Activated B cell treated with CpG ODN at 0.5 μM for 24 hours (primary cell): ENCODE measurements at places on chromosomes 7 and 10.

GRCh38 chr10:106982268-106982667, 182.2 kb downstream of the SORCS1 start:
- DNase-seq, result no peak

- DNase-seq, result no peak
These were observed 52.5 kb downstream of the FAS start for GRCh38 chr10:89043052-89043451.

DNA sequence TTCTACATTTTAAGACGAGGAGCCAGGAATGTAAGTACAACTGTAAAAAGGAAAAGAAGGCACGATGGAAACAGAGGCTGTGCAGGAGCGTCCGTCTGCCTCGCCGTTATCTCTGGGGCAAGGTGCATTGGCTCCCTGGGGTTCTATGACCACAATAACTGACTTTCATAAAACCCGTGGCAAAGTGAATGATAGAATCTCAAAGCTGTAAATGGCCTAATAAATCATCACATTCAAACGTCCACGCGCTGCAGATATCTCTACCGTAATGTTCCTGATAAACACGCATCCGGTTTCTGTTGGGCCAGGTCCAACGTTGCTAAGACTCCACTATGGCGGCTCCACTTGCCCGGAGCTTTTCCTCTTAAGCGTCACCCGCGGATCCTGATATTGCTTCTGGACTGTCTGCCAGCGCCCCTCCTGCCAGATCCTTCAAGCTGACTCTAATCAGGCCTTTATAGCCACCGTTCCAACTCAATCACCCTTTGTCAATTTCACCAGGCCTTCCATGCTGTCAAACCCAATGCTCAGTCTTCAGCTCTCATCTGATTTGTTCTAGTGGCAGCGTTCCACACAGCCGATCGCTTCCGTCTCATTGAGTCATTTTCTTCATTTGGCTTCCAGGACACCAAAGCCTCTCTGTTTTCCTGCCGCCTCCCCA, 265.6 kb upstream of the FOXK1 start:
- DNase-seq, result no peak

GRCh38 chr10:131475043-131475442, 163.5 kb upstream of the TCERG1L start:
- no peak for DNase-seq

GRCh38 chr7:12929476-12930140, 242.2 kb downstream of the ARL4A start:
- no peak for DNase-seq

GRCh38 chr10:6014241-6014761, 37.0 kb upstream of the IL15RA start:
- DNase-seq, result no peak

GRCh38 chr10:114379631-114380041, 24.7 kb downstream of the AFAP1L2 start:
- DNase-seq, result no peak

DNA sequence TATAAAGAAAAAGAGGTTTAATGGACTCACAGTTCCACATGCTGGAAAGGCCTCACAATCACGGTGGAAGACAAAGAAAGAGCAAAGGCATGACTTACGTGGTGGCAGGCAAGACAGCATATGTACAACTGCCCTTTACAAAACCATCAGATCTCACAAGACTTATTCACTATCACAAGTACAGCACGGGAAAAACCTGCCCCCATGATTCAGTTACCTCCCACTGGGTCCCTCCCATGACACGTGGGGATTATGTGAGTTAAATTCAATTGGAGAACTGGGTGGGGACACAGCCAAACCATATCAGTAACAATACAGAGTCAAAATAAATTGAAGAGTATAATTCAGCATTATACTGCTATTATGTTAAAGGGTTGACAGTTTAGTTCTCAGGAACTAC, 37.8 kb downstream of the RNLS start:
- no peak for DNase-seq

GRCh38 chr10:99748823-99749451, 16.9 kb downstream of the CUTC start:
- no peak for DNase-seq

DNA sequence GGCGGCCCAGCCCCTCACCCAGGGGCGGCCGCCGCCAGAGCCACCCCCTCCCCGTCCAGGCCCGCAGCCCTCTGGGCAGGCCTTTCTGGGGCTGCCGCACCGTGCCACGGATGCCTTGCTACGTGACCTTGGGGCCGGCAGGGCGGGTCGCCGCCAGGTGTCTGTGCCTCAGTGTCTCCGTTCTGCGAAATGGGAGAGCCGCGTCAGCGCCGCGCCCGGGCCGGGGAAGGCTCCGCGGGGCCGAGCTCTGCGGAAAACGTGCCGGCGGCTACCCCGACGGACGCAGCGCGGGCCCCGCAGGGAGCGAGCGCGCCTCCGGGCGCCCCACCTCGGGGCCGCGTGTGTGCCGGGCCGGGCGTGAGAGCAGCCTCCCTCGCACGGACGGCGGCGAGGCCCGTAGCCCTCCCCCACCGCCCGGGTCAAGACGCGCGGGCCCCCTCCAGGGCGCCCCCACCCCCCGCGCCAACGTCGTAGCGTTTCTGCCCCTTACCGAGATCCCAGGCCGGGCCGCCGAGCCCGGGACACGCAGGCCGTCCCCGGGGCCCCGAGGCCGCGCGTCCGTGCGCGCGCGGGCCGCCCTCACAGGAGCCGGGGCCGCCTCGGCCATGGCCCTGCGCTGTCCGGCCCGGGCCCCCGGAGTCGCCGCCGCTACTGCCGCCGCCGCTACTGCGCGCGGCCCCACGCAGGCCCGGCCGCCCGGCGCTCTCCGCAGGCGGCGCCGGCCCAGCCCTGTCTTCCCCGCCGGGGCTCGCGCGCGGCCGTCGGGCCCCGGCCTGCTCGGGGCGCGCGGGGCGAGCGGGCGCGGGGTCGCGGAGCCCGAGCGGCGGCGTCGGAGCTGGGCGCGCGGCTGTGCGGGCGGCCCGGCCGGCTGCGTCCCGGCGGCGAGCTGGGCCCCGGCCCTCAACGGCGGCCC, 1.1 kb downstream of the ZNF777 start:
- DNase-seq, result peak; percentile 32

DNA sequence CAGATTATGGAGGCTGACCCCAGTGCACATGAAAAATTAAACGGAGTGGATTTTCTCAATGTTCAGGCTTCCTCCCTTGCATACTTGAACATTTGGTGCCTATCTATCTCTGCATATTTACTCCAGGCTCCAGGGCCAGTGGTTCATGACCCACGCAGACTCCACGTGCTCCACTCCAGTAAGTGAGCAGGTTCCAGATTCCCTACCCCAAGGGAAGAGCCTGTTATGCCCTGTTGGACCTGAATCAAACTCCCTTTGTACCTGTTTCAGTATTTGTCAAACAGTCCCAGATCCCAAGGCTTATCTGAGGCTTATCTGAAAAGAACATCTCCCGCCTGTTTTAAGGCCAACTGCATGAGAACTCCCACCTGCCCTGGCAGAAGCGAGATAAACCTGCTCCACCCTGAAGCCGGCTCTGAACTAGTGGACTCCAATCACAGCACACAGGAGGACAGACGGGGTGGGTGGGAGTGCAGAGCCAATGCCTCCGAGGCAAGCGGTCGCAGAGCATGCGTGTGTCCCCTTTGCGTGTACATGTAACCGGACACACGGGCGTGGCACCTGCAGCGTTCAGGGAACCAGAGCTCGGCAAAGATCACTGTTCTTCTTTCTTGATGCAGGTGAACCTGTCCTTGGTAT, 2.3 kb upstream of the FUOM start:
- no peak for DNase-seq

GRCh38 chr10:132707776-132708171, 78.2 kb downstream of the NKX6-2 start:
- DNase-seq, result no peak

- no peak for DNase-seq
These were observed 72.0 kb downstream of the C10orf143 start for GRCh38 chr10:130038611-130039109.

- no peak for DNase-seq
These were observed 23.5 kb upstream of the C1QL3 start for GRCh38 chr10:16545116-16545736.

DNA sequence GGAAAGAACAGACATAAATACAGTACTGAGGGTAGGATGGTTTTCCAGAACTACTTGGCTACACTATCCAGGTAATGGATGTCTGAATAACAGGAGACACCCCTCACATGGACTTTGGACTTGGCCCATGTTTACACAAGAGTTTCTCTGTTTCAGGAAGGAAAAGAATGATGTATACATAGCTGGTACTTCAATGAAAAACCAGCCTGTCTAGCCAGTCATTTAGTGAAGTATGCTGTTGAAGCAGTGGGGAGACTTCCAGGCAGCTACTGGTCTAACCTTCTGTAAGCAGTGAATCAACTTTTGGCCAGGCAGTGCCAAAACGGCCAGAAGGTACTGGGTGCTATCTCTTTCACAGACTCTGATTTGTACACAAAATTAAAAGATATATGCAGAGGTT, 135.0 kb downstream of the MBL2 start:
- DNase-seq, result no peak

- DNase-seq, result no peak
These were observed 32.5 kb downstream of the C10orf71 start for GRCh38 chr10:49331431-49331830.

- no peak for DNase-seq
These were observed 39.8 kb upstream of the SRGN start for GRCh38 chr10:69048103-69048502.

DNA sequence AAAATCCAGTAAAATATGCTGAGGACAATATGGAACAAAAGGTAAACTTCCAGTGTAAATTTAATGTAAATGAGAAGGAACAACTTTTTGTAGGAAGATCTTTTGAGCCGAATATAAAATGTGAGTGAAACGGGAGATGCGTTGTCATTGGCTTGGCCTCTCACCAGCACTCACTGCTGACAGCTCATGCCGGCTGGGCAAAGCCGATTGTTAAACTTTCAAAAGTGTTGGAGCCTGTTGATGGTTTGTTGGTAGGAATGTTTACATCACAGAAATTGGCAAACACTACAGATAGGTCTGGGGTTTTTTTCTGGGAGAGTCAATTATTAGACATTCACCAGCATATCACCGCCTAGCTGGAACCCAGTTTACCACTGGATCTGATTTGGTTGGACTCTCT, 6.1 kb downstream of the PSTK start:
- no peak for DNase-seq

- no peak for DNase-seq
These were observed 1014.5 kb upstream of the LRRTM3 start for GRCh38 chr10:65911151-65911835.

- DNase-seq, result no peak
These were observed 51.9 kb downstream of the GNAT3 start for GRCh38 chr7:80459776-80460510.

GRCh38 chr7:127872122-127872521, 159.1 kb downstream of the LRRC4 start:
- no peak for DNase-seq

- DNase-seq, result no peak
These were observed 25.1 kb downstream of the PRKAG2 start for GRCh38 chr7:151851782-151852181.

GRCh38 chr10:33143160-33143728, 185.2 kb upstream of the ITGB1 start:
- DNase-seq, result no peak

DNA sequence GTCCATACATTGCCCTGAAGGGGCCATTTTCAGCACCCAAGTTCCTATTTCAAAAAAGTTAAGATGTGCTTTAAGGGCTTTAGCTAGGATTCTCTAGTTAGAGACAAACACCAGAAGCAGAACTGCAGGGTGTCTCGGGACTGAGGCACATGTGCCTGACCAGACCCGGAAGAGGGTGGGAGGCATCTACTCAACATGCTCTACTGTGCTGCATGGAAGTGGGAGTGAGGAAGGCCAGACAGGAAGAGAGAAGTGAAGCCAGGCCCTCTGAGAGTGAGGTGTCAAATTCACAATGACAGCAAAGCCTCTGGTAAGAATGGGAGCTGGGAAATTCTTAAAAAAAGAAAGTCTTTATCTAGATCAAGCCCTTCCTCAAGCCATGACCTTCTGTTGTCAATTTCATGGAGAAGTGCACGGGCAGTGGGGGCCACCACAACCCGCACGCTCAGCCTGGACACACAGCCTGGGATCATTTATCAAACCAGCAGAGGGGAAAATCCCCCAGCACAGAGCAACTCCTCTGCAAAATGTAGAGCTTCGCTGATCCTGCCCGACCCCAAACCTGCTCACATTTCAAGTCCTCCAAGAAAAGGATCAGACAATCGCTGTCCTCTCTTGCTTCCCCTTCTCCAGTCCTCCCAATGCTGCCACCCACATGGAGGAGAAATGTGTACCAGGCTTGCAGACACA, 38.7 kb downstream of the PLXNA4 start:
- no peak for DNase-seq

DNA sequence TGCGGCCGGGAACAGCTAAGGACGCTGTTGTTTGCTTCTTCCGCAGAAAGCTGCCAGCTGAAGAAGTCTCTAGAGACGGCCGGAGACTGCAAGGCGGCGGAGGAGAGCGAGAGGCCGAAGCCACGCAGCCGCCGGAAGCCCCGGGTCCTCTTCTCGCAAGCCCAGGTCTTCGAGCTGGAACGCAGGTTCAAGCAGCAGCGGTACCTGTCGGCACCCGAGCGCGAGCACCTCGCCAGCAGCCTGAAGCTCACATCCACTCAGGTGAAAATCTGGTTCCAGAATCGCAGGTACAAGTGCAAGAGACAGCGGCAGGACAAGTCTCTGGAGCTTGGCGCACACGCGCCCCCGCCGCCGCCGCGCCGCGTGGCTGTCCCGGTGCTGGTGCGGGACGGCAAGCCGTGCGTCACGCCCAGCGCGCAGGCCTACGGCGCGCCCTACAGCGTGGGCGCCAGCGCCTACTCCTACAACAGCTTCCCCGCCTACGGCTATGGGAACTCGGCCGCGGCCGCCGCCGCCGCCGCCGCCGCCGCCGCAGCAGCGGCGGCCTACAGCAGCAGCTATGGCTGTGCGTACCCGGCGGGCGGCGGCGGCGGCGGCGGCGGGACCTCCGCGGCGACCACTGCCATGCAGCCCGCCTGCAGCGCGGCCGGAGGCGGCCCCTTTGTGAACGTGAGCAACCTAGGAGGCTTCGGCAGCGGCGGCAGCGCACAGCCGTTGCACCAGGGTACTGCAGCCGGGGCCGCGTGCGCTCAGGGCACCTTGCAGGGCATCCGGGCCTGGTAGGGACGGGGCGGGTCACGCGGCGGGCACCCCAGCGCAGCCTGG, 2.4 kb downstream of the NKX2-3 start:
- DNase-seq, result no peak

DNA sequence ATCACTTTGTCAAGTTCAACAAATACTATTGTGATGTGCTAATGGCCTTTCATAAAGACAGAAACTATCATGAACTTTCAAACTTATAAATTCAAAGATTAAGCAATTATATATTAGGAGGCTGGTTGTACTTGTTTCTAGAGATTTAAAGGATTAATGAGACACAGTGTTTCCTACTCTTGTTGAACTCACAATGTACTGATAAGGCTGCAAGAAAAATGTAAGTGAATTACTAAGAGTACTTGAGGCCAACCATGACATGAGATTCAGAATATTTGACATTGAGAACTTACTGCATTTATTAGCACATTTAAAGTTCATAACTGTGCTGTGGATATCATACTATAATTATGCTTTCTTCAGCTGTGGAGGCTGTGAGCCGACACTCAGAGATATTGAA, 1210.5 kb upstream of the SORCS1 start:
- DNase-seq, result no peak

DNA sequence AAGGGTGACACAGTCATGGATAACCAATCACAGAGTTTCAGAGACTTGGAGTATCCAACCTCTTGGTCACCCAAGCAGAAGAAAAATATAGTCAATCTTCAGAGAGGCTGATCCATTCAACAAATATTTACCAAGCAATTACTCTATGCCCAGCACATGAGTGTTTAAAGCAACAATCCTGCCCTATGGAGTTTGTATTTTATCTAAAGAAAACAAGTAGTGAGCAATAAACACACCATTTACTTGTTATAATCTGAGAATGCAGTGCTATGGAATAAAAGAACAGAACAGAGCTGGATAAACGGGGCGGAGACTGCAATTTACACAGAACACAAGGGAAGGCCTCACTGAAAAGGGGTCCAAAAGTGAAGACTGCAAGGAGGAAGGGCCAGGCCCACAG, 63.8 kb downstream of the GRB10 start:
- DNase-seq, result no peak
